ENCODE measurements at places on chromosomes 5 and 9.

GRCh38 chr5:28751396-28751795, 1713.0 kb upstream of the CDH9 start:
- DNase-seq = no peak

- no peak for DNase-seq
These were observed 15.9 kb downstream of the TAL2 start for GRCh38 chr9:105678163-105678562.

GRCh38 chr5:14244721-14245120, 101.6 kb downstream of the TRIO start:
- DNase-seq = no peak

GRCh38 chr5:130992095-130992494, 173.0 kb downstream of the HINT1 start:
- no peak for DNase-seq

DNA sequence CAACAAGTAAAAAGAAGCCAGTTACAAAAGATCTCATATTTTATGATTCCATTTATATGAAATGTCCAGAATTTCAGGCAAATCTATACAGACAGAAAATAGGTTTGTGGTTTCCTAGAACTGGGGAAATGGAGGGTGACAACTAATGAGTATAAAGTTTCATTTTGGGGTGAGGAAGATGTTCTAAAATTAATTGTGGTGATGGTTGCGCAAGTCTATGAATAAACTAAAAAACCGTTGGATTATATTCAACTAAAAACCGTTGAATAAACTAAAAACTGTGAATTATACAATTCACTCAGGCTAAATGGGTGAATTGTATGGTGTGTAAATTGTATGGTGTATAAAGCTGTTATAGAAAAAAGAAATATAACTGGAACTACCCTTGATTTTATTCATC, 47.6 kb downstream of the ADAMTS6 start:
- DNase-seq = no peak

GRCh38 chr5:177576169-177576568, 15.8 kb upstream of the TMED9 start:
- DNase-seq = no peak

- DNase-seq = no peak
These were observed 15.2 kb downstream of the FKBP15 start for GRCh38 chr9:113205861-113206260.

DNA sequence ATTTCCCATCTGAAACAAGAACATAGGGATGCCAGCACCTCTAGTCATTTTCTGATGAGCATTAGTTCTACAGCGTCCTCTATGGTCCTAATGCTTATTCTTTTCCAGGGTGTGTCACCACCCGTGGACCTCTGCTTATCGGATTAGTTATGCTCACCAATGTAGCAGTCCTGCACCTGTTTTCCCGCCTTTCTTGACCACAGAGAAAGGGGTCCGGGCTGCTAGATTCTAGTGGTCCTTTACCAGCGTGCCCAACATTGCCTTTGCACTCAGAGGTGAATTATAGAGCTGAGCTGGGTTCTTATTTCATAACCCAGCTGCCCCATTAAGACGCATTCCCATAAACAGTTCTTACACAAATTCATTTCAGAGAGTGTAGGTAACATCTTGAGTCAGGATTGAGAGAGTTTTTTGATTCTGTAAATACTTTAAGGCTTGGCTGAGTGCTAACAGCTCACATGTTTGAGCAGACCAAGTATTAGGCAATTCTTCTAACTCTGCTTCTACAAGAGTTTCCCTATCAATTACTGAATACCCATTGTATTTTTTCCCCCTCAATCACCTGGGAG, 2205.1 kb upstream of the C9orf72 start:
- DNase-seq = no peak

- DNase-seq = no peak
These were observed 99.8 kb downstream of the DTWD2 start for GRCh38 chr5:118888556-118888955.

DNA sequence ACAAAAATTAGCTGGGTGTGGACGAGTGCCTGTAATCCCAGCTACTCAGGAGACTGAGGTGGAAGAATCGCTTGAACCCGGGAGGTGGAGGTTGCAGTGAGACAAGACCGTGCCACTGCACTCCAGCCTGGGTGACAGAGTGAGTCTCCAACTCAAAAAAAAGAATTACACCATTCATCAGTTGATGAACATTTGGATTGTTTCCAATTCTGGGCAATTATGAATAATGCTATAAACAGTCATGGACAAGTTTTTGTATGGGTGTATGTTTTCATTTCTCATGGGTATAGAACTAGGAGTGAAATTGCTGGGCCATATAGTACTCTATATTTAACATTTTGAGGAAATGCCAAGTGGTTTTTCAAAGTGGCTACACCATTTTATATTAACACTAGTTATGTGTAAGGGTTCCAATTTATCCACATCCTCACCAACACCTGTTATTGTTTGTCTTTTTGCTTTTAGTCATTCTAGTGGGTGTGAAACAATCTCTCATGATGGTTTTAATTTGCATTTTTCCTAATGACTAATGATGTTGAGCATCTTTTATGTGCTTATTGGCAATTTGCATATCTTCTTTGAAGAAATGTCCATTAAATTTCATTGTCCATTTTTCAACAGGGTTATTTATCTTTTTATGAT, 9.0 kb upstream of the CCDC125 start:
- DNase-seq = no peak

GRCh38 chr9:117714282-117714681, 10.1 kb downstream of the TLR4 start:
- peak; percentile 58 for DNase-seq

DNA sequence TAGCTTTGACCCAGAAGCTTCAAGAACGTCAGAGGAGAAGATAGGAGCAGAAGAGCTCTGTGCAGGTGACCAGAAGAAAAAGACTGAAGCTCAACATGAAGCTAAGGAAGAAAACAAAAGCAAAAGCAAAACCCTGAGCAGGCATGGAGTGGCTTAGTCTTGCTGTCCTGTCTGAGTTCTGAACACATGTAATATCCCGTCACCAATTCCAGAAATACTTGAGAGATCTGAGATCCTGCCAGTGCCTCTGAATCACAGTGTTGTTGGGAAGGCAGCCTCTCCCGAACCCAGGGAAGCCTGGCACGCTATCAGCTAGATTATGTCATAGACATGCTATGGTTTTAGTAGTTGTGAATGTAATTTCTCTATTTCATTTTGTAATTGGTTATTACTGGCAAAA, 235.7 kb downstream of the ICE1 start:
- DNase-seq = no peak

DNA sequence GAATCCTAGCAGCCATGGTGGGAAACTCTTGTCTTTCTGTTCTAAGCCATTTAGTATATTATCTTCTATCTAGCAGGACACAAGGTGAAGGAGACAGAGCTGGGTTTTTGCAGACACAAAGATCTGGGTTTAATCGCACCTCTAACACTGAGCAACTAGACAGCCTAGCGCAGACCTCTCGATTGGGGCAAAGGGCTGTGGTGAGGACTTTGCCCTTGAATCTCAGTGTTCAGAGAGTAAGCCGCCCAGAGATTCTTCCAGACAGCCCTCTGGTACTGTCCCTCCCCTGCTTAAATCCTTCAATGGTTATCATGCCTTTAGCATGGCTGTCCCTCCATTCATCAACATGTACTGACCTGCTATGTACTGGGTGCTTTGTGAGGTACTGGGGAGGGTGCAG, 128.1 kb downstream of the CRB2 start:
- DNase-seq = no peak

GRCh38 chr9:92962846-92963245, 15.5 kb downstream of the FGD3 start:
- no peak for DNase-seq

DNA sequence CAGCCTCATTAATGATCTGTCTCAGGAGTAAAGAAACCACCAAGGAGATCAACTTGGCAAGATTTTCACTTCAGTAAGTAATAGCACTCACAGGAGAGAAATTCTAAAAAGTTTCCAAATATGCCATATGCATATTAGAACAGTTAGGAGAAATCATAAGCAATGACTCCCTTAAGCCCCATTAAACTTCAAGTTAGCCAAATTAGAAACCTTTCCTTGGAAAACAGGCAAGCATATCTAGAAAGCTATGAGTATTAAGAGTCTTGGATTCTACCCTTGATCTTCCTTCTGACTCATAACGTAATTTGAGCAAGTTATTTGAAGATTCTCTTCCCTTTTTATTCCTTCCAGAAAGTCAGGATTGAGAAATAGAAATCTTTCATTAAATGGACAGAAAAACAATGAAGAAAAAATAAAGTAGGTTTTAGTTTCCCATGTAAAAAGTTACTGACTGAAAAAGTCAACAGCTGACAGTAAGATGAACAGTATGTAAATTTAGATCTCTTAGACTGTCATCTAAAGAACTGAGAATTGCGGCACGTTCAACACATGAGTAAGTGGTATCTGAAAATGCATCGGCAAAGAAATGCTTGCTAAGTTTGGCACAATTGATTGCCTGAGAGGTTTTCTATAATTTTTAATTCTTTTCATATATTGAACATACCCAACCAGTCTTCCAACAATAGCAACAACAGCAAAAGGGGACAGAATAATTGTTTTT, 565.7 kb upstream of the FTMT start:
- no peak for DNase-seq
